ENCODE measurements at places on chromosomes 4 and X.
A peak's percentile ranks its signal among the peaks of the same experiment; 100 is the strongest.

DNA sequence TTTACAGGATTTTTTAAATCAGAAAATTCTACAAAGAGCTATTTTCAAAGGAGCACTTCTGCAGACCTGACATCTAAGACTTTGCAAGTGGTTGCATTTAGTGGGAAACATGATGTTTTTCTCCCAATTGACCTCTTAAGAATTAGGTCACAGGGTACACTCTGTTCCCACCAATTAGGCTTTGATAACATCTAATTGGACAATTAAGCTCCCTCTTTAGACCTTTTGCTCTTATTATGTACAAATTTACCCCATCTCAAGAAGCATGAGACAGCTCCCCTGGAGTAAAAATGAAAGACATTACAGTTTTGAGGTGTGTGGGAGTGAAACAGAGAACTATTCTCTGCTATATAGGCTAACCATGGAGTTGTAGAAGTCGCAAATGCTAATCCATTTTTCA lies 31.8 kb upstream of the AGA start:
- no peak for DNase-seq

GRCh38 chr4:163090997-163091684 lies 75.5 kb downstream of the NAF1 start:
- DNase-seq, result no peak

- DNase-seq, result no peak
Measured at GRCh38 chr4:184823014-184823413, 2.8 kb downstream of the ACSL1 start.

- DNase-seq, result no peak
Measured at GRCh38 chr4:61785761-61786160, 585.6 kb downstream of the ADGRL3 start.

DNA sequence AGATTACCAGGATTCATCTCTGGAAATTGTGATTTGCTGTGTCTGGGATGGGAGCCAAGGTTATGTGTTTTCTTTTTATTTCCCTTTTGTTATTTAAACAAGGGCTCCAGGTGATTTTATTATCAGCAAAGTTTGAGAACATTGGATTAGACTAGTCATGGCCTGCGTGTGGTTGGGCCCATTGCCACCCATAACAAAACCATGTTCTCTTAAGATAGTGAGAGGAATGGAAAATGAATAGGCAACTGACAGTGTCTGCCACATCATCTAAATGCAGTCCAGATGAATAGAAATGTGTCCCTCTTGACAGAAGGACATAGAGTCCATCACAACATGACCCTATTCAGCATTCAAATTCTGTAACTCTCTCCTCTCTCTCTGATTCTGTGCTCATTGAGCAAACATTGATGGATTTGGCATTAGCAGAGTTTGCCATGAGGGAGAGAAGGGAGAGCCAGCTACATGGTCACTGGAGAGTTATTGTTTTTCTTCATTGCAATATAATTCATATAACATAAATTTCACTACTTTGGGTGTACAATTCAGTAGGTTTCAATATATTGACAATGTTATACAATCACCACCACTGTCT lies 11.7 kb downstream of the XK start:
- DNase-seq, result no peak

DNA sequence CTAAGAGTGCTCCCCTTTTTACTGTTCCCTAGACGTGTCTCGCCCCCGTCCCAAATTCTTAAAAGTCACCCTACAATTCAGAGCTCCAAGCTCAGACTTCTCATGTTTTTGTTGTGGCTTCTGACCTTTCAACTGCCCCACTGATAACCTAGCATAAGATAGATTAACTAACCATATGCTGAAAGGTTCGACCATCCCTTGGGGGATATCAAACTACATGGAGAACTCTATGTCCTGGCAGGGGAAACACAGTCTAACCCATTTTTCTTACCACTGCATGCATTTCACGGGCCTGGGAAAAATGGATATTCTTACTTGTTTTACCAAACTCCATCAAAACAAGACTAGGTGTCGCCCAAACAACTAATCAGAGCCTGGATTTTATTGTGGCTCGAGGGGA lies 236.4 kb upstream of the MID1 start:
- DNase-seq, result no peak

- DNase-seq, result no peak
Measured at GRCh38 chr4:144572660-144573059, 73.3 kb upstream of the HHIP start.

GRCh38 chrX:48823053-48823452 lies 3.3 kb upstream of the ERAS start:
- DNase-seq, result no peak

GRCh38 chr4:25504932-25505636 lies 128.0 kb downstream of the ANAPC4 start:
- no peak for DNase-seq

- DNase-seq, result no peak
Measured at GRCh38 chr4:10535912-10536311, 78.7 kb upstream of the ZNF518B start.

GRCh38 chr4:5747738-5748375 lies 36.9 kb downstream of the EVC start:
- peak; percentile 85 for DNase-seq

DNA sequence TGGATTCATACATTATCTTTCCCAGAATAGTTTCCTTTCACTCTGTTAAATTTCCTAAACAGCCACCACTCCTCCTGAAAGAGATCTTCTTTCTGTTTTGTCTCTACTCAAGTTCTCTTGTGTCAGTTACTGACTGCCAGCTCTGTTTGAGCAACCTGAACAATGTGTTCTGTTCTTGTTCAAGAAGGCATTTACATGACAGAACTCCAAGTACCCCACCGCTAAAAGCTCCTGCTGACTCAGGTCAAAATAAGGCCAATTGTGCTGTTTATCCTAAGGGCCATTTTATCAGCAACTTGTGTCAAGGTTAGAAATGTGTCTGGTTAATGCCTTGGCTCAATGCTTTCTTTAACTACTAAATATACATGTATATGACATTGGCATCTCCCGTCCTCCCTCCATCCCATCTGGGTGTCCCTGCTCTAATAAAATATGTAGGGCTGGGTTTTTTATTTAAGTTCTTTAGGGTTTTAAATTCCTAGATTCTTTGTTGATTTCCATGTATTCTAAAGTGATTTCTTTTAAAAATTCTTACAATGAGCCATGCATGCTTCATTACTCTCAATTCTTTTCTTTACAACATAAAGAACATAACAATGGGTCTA lies 144.3 kb upstream of the PAQR3 start:
- no peak for DNase-seq

GRCh38 chrX:45709381-45709780 lies 508.7 kb upstream of the DIPK2B start:
- DNase-seq, result no peak

- DNase-seq, result no peak
Measured at GRCh38 chrX:131405497-131405896, 116.4 kb upstream of the IGSF1 start.

- DNase-seq, result peak; percentile 11
Measured at GRCh38 chrX:23373129-23373804, 38.6 kb downstream of the PTCHD1 start.

DNA sequence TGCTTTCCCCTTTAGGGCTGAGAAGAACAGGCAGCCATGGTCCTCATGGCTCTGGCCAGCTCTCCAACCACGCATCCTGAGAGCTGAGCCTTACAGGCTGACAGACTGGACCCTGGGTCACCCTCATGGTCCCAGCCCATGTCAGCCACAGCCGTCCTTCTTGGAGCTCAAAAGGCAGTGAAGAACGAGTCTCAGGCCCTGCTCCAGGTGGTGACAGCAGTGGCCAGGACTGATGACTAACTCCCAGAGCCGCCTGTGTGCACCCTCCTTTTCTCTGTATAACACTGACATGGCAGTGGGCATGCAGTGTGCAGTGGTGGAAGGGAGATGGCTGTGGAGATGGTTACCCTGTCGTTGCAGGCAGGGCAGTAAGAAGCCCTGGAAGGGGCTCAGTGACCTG lies 10.3 kb upstream of the DUSP9 start:
- DNase-seq, result no peak

- DNase-seq, result no peak
Measured at GRCh38 chrX:123108513-123109427, 75.3 kb upstream of the GRIA3 start.

- DNase-seq, result no peak
Measured at GRCh38 chrX:136086521-136086920, 60.8 kb upstream of the FHL1 start.

DNA sequence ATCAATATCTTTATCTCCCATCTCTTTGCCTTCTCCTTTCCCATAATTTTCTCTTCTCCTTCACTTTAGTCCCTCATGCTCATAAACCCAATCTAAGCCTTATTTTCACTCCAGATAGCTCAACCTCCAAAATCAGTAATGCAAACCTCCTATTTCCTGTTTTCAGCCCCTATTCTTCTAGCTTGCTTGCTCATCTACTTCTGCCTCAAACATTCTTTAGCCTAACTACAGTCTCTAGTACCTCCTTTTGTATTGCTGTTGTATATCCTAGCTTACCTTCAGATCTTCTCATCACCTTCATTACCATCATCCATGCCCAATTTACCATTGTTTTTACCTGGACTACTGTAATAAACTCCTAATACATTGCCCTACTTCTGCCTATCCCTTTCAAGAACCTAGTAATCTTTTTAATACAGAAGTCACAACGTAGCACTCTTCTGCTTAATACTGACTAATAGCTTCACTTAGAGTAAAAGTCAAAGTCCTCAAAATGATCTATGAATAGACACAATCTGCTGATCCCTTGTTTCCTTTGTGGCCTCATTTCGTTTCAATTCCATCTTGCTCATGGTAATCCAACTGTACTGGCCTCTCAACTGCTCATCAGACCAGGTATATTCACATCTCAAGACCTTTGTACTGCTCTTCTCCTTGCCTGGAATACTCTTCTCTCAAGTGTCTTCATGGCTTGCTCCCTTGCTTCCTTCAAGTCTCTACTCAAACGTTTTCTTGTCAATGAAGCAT lies 123.4 kb downstream of the FAM13A start:
- DNase-seq, result no peak

DNA sequence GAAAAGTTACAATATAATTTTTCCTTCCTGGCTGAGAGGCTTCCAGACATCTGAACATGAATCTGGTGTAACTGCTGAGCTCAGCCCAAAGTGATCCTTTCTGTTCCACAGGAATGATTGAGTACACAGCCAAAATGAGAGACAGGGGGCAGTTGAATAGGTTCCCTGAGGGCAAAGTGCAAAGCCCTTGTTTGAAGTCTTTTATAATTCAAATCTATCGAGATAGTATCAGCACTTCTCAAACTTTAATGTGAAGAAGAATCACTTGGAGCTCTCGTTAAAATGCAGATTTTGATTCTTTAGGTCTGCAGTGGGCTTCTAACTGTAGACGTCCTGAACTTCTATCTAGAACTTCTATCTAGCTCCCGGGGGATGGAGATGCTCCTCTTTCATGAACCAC lies 54.4 kb upstream of the BMP2K start:
- DNase-seq, result no peak

- no peak for DNase-seq
Measured at GRCh38 chrX:10011261-10011931, 44.2 kb downstream of the CLDN34 start.

DNA sequence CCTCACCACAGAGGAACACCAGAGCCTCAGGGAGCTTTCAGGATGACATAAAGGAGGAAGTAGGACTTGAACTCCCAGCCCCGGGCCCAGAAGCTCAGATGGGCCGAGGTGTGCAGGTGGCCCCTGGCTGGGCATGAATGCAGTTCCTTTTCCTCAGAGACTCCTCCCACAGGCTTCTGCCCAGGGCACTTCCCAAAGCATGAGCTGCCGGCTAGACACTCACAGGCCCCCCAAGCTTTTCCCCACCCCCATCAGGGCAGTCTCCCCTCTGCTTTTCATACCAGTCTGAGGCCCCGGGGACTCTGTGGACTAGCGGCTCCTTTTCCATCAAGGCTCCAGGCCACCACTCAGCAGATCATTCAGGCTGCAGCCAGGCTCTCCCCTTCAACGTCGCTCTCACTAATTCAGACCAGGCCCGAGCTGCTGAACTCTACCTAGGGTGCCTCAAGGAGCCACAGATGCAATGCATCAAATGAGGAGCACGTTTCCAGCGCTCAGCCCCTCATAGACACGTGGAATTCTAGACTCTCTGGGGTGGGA lies 36.9 kb downstream of the HMX1 start:
- DNase-seq, result no peak

GRCh38 chrX:134969726-134970125 lies 21.1 kb upstream of the SMIM10 start:
- peak; percentile 32 for DNase-seq

GRCh38 chr4:101596781-101597552 lies 193.6 kb upstream of the BANK1 start:
- DNase-seq, result no peak

- no peak for DNase-seq
Measured at GRCh38 chr4:159484864-159485263, 382.0 kb downstream of the RAPGEF2 start.

GRCh38 chrX:3307881-3308280 lies 38.6 kb downstream of the MXRA5 start:
- no peak for DNase-seq

GRCh38 chr4:823176-823760 lies 2.7 kb downstream of the CPLX1 start:
- no peak for DNase-seq

DNA sequence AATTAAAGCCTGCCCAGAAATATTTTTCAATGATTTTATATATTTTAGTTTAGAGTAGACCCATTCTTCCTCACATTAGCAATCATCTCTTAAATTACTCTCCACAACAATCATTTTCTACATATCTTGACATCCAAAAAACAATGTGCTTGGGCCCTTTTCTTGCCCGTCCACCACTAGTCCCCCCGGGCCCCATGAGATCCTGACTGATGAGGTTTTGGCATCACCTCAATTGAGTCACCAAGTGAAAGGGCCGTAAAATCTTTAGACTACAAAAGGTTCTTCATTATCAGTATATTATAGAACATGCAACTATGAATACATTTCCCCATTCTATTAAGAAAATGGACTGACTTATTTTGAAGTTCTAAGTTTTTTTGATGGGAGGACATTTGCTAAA lies 4.0 kb upstream of the CDKL2 start:
- DNase-seq, result no peak

GRCh38 chr4:78612398-78613178 lies 61.0 kb downstream of the ANXA3 start:
- peak; percentile 33 for DNase-seq
